ENCODE measurements at places on chromosomes 7 and 10. TPM values are rescaled to one million over a fixed set of nuclear protein-coding genes. Genes with fewer than 3 reads are reported as not detected.

C10orf67 gene
- total RNA-seq = not detected

ACTR3C gene
- total RNA-seq = 10.7 TPM

DNA sequence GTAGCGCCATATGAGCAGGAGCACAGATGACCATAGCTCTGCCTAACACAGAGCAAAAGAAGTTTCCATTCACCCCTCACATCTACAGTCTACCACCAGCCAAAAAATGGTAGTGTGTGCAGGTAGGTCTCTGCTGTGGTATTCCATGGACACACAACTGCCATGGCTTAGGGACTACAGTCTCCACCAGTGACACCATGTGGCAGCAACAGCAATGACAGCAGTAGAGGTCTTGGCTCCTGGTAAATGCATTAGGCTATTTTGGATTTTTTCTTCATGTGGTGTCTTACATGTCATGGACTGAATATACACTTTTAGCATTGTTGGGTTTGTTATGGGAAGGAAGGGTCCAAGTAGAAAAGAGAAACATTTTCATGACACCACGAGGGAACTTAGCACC lies 70.1 kb upstream of the CABCOCO1 start:
- DNase-seq = no peak

DNA sequence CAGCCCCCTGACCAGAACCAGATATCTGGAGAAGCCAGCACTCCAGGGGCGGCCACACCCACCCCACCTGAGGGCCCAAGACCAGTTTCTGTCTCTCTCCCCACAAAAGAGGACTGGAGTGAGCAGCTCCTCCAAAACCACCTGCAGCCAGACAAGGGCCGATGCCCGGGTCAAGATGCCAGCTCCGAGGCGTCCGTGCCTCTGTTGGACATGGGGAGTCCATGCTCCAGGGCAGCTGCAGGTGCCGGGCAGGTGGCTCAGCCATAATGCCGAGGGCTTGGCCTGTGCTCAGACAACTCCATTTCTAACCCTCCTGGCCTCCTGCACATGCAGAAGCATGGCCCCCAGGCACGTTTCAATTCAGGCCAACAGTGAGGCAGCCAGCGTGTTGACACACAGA lies 234.6 kb downstream of the MAD1L1 start:
- no peak for DNase-seq

DNA sequence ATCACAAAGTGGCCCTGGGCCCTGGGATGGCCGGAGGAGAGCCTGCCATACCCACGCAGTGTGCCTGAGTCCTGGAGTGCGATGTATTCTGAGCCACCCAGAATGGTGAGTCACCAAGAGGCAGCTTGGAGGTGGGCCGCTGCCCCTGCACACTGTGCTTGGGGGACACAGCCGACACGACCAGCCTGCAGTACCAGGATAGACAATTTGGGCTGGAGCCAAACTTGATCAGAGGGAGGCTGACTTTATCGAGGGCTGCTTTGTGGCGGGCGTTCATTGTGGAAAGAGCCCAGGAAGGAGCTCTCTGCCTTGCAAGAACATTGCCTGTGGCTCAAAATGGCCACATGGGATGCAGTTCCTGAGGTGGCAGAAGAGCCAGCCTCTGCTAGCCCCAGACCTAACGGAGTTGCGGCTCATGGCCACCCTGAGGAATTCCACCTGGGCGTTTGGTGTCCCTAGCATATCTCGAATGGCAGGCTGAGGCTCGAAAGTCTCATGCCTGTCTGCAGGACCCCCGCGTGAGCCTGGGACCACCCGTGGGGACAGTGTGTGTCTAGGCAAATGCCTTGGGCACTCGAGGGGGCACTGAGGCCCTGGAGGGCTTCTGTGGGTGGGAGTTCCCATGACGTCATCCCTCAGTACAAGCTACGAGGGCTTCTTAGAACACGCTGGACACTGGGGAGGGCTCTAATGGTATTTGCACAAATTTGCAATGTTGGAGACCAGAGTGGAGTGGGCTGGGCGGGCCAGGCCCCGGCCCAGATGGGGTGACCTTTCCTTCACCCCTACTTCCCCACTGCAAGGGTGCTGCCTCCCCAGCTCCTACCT lies 79.7 kb downstream of the LHPP start:
- DNase-seq = no peak

GRCh38 chr7:32042900-32043299 lies 27.3 kb downstream of the PDE1C start:
- DNase-seq = no peak

HABP2 gene
- total RNA-seq = not detected

DNA sequence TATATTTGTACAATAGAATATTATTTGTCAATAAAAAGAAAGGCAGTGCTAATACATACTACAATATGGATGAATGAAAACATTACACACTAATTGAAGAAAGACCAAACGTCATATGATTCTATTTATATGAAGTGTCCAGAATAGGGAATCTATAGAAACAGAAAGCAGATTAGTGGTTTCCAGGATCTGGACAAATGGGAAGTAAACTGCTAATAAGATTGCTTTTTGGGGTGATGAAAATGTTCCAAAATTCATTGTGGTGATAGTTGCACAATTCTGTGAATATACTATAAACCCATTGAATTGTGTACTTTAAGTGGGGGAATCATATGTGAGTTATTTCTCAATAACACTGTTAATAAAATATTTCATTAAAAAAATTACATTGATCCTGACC lies 78.2 kb upstream of the IFRD1 start:
- no peak for DNase-seq

GRCh38 chr10:113853578-113854012 lies 287 bp downstream of the DCLRE1A start:
- DNase-seq = no peak

DNA sequence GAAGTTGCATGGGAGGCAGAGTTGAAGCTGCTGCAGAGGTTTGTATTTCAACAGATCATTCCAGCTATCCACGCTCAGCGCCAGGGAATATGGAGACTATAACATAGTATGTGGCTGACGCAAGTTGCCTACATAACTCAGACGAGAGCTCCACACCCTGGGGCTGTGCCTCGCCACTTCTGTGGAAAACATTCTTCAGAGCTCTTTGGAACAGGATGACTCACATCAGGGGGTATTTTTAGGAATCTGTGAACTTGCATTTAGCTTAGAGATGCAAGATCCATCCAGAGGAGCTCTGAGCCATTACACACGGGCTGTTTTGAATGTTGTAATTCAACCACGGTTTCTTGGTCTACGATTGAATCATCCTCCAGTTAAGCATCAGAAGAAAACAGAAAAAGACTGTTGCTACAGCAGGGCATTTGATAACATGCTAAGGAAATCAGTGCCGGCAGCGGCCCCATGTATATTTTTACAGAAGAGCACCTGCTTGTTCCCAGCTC lies 481.5 kb upstream of the AKR1E2 start:
- no peak for DNase-seq

GRCh38 chr10:11908536-11908935 lies 85.4 kb downstream of the PROSER2 start:
- DNase-seq = no peak

GRCh38 chr7:123635551-123636359 lies 19.9 kb upstream of the LMOD2 start:
- DNase-seq = no peak

GRCh38 chr7:143885951-143886350 lies 16.0 kb downstream of the TCAF1 start:
- DNase-seq = no peak

INMT gene
- 41.4 TPM for total RNA-seq

TMEM196 gene
- not detected for total RNA-seq

DNA sequence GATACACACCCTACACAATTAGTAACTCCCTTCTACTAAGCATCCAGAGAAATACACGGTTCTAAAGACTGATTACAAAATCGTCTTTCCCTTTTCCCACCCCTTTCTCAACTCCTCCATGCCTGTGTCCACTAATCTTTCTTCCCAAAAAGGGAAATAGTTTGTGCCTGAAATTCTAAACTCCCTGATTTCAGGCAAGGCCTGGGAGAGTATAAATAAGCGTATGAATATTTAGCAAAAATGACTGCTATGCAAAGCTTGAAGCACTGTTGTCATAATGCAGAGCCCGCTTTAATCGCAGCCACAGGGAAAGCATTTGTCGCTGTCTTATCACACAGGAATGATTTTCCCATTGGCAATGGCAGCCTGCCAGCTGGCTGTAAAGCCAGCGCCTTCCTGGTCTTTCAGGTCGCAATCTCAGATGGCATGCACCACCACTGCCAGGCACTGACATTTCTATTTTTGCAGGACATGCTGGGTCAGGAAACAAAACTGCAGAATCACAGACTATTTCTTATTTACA lies 142.9 kb upstream of the PCGF5 start:
- DNase-seq = peak; percentile 67

SPOCK2 gene
- total RNA-seq = 5.1 TPM

PRTFDC1 gene
- total RNA-seq = 0.80 TPM

DNA sequence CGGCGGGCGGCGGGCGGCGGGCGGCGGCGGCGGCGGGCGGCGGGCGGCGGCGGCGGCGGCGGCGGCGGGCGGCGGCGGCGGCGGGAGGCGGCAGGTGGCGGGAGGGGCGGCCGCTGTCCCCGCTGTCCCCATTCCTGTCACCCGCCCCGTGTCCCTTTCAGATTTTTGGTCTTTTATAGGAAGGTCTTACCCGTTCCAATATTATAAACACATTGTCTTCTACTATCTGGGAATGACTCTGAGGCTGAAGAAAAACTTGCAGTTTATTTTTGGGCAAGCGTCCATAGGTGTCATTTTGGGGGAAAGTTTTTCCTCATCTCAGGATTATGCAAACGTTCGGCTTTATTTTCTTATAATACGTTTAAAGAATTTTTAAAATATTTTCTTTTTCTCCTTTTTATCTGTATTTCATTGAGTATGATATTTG lies 578 bp downstream of the ZNF713 start:
- DNase-seq = no peak

GRCh38 chr7:5425507-5426225 lies 2.0 kb upstream of the TNRC18 start:
- peak; percentile 78 for DNase-seq

CARD11 gene
- total RNA-seq = 0.87 TPM

DNA sequence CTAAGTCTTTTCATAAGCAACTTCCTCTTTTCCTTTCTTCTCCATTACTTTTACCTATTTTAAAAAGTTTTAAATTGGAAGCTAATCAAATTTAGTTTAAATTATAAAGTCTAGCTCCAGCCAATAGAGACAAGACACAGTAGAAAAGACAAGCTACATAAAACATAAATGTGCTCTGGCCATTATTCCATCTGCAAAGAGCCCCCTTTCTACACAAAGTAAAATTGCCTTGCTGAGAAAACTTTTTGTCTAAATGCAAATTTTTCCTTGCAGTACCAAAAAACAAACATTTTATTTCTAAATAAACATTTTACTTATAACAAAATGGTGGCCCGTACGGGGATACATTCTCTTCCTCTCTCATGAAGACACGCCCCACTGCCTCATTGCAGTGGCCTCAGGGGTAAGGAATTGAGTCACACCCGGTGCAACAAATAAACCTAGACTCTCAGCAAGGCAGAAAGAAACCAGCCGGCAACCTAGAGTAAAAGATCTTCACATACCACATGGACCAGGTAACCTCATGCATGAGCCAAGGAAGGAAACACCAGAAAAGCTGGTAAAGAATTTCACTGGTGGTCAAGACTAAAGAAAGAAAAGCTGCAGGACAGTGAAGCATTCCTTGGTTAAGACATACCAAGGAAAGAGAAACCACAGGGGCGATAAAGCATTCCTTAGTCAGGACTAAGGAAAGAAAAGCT lies 71.6 kb upstream of the ZNF746 start:
- DNase-seq = no peak

- no peak for DNase-seq
Observed at GRCh38 chr10:125130916-125131315, 29.4 kb downstream of the CTBP2 start.

DNA sequence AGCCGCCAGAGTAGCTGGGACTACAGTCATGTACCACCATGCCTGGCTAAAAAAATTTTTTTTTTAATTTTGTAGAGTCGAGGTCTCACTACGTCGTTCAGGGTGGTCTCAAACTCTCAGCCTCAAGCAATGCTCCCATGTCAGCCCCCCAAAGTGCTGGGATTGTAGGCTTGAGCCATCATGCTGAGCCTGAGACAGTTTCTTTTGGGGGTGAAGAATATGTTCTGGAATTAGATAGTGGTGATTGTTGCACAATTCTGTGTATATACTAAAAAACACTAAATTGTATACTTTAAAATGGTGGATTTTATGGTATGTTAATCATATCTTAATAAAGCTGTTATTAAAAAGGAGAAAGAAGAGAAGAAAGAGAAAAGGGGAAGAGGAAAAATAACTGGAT lies 1.5 kb downstream of the CUZD1 start:
- DNase-seq = no peak

- DNase-seq = no peak
Observed at GRCh38 chr10:48501787-48502771, 102.8 kb downstream of the ARHGAP22 start.

SDK1 gene
- 4.8 TPM for total RNA-seq

CRPPA gene
- total RNA-seq = 1.6 TPM

DNA sequence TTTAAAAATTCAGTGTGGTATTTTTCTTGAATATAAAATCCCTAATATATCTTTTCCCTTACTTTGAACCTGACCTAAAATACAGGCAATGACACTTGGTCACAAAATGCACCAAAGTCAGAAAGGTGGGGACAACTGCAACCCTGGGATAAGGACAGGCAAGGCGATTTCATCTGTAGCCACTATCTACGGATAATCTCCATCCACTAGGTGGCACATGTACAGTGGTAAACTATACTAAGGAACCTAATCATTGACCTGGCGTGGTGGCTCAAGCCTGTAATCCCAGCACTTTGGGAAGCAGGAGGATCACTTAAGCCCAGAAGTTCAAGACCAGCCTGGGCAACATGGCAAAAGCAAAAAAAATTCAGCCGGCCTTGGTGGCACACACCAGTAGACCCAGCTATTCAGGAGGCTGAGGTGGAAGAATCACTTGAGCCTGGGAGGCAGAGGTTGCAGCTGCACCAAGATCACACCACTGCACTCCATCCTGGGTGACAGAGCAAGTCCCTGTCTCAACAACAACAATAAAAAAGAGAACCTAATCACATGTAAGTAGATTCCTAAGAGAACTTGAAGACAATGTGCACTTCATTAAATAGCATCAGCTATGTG lies 98.9 kb downstream of the KMT2C start:
- peak; percentile 8 for DNase-seq

ANAPC16 gene
- 73.4 TPM for total RNA-seq

NEUROG3 gene
- not detected for total RNA-seq

- DNase-seq = peak; percentile 92
Observed at GRCh38 chr10:78407009-78407711, 373.5 kb downstream of the RPS24 start.

PLCE1 gene
- 3.5 TPM for total RNA-seq

- no peak for DNase-seq
Observed at GRCh38 chr10:8563478-8563877, 509.0 kb downstream of the GATA3 start.

ZNF22 gene
- 15.8 TPM for total RNA-seq

- DNase-seq = no peak
Observed at GRCh38 chr7:64893401-64893800, 9.7 kb upstream of the ZNF273 start.

ATG9B gene
- 0.18 TPM for total RNA-seq

GRCh38 chr7:131330299-131330698 lies 2.6 kb downstream of the MKLN1 start:
- no peak for DNase-seq

Measured in prostate gland (tissue), 2 donors.